Ovary (tissue), 10 donors: ENCODE measurements at places on chromosomes 4 and X. TPM values are rescaled to one million over a fixed set of nuclear protein-coding genes. Genes with fewer than 3 reads are reported as not detected.

The PPARGC1A gene
- polyA plus RNA-seq = 2.5 TPM

The CSN1S1 gene
- polyA plus RNA-seq = not detected

The F8 gene
- 18.9 TPM for polyA plus RNA-seq

The CT45A5 gene
- not detected for polyA plus RNA-seq

The NXF2 gene
- not detected for polyA plus RNA-seq

The GRID2 gene
- polyA plus RNA-seq = 6.8 TPM
